ENCODE measurements at places on chromosomes 6 and 20.

DNA sequence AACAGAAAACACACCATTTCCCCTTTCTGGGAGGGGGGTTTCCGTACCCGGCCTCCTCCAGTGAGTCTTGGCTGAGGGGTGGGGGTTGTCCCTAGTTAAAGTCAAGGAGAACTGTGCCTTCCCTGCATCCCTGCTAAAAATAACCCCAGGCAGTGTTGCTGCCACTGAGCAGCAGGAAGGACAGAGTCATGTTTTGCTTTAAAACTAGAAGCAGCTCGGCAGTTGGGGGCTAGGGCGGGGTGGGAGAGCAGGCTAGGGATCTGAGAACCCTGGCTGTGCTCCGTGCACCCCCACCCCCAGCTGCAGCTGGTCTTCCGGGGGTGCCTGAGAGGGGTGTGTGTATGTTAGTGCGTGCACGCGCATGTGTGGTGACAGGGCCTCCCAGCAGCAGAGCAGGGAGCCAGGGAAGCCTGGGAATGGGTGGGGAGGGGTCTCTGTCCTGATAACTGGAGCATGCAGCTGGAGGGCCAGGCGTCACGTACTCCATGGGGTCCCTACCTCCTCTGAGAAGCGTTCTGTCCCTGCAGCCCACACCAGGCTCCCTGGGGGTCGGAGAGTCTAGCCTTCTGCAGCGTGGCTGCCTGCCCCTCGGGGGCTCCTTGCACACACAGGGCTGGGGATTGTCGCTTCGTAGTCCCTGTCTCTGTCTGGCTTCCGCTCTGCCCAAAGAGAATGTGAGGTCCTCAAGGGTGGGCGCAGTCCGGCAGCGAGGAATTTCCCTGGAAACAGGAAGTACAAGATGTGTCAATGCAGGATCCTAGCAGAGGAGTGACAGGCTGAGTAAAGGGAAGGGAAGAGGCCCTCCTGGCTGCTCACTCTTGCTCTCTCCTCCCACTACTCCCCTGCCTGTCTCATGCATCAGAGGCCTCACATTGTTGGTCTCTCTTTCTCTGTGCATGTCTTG is 16.8 kb upstream of the ARMC12 start:
- no peak for DNase-seq

GRCh38 chr6:152343735-152344360 is 293.3 kb downstream of the SYNE1 start:
- DNase-seq = no peak

DNA sequence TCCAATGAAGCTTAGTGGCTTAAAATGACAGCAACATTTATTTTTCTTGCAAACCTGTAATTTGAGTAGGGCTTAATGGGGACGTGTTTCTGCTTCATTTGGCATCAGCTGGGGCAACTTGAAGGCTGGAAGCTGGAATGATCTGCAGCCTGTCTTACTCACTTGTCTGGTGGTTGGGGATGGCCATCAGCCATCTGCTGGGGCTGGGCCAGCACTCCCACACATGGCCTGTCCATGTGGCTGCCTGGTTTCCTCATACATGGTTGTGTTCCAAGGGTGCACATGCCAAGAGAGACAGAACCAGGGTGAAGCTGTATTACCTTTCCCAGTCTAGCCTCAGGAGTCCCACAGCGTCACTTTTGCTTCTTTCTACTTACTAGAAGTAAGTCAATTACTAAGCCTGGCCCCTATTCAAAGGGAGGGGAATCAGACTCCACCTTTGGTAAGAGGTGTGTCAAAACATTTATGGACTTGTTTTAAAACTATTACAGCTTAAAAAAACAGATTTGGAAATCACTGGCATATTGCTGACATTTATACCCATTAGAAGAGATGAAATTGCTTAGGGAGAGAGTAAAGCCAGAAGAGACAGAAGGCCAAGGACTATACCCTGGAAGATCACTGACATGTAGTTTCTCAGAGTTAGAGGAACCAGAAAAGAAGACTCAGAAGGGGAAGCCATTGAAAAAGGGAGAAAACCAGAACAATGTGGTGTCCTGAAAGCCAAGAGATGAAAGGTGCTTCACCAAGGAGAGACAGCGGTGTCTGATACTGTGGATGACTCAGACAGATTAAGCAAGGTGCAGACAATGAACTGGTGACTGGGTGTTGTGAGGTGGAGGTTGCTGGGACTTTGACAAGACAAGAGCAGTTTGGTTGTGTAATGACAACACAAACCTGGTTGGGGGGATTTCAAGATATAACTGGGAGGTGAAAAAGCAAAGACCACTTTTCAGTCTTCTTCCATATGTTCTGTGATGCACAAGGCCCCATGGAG is 345.2 kb downstream of the GJA1 start:
- DNase-seq = no peak

- no peak for DNase-seq
Observed at GRCh38 chr6:24053057-24053456, 73.0 kb upstream of the NRSN1 start.

GRCh38 chr20:50303573-50304500 is 113.2 kb downstream of the CEBPB start:
- no peak for DNase-seq

- DNase-seq = no peak
Observed at GRCh38 chr20:56558968-56559367, 25.9 kb downstream of the FAM209B start.

- DNase-seq = no peak
Observed at GRCh38 chr6:8090650-8091049, 11.7 kb downstream of the EEF1E1 start.

- no peak for DNase-seq
Observed at GRCh38 chr6:139568956-139569538, 194.6 kb upstream of the CITED2 start.

- no peak for DNase-seq
Observed at GRCh38 chr6:19322691-19323485, 514.3 kb upstream of the ID4 start.

DNA sequence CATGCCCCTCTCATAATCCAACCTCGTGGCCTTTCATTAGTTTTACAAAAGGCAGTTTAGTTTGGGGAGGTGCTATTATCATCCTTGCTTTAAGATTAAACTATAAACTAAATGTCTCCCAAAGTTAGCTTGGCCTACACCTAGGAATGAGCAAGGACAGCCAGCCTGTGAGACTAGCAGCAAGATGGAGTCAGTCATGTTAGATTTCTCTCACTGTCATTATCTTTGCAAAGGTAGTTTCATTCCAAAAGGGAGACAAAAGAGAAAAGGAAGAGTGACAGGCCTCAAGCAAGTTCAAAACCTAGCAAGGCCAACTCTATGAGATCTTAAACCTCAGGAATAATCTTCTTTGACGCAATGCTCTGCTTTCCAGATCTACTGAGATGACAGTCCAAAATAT is 232.2 kb downstream of the UBE3D start:
- DNase-seq = no peak

- no peak for DNase-seq
Observed at GRCh38 chr6:106181664-106182418, 95.7 kb downstream of the PRDM1 start.

DNA sequence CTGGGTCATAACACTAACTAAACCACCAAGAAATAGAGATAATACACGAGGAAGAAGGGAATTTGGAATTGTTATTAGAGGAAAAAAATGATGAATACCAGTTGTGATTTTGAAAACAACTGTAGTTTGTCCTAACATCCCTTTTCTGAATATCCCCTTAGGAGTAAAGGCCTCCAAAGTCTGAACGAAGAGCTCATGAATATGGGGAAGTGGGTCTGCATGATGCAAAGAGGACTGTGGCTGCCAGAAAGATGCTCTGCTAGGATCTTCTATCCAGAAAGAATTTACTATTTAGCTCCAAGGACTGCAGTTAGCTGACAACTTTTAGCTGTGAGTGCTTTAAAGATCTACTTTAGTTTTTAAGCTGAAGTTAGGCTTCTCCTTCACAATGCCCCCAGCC is 308.8 kb upstream of the HS3ST5 start:
- DNase-seq = no peak

DNA sequence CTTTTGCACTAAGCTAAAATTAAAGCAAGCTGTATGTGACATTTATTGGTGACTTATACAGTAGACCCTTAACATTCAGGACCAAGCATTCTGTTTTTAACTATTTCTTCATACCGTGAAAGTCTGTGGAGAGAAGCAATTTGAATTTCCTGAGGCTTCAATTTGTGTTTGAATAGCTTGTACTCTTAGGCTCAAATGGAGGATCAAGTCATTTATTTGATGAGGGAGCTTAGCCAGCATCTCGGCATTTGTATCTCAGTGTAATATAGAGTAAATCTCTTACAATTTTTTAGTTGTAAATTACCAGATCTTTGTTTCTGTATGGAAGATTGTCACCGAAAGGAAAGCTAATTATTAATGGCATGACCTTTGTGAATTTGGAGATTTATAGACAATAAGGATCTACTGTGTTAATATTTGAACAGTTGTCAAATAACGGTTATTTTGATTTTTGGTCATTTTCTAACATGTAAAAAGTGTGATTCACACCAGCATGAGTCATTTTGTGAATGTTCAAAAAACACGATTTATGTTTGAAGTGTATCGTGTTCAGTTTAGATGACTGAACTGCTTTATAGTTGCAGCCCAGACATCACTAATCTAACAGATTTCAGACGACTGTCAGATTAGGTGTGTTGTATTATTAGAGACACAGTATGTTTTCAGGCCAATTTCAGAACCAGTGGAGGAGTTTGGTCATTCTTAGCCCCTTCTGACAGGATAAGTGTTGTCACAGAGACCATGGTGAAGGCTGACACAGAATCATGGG is 332.9 kb downstream of the CDKAL1 start:
- DNase-seq = no peak

- no peak for DNase-seq
Observed at GRCh38 chr20:35329435-35330139, 37.4 kb upstream of the FAM83C start.

GRCh38 chr6:1519597-1519996 is 90.1 kb upstream of the FOXC1 start:
- no peak for DNase-seq

DNA sequence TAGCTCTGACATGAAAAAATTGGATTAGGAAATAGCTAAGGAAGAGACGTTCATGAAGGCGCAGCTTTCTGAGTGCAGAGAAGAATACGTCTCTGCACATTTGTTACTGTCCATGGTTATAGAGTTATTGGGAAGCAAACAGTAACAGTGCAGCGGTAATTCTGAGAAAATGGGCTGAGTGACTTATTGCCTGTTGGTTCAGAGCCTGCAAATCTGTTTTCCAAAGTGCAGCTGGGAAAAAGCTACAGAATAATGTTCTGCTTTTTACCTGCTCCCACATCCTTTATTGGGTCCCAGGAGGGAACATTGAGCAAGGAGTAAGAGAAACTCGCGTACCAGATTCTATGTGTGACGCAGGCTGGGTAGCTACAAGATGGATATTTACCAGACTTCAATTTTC is 160.2 kb downstream of the BTBD3 start:
- DNase-seq = no peak

- no peak for DNase-seq
Observed at GRCh38 chr6:143059663-143060353, 881 bp upstream of the AIG1 start.

All from NCI-H187 treated with DMSO at 0.1 percent for 48 hours (cell line).